ENCODE measurements at places on chromosomes 16 and 17. TPM values are rescaled to one million over a fixed set of nuclear protein-coding genes. Genes with fewer than 3 reads are reported as not detected.

Gene NHERF1
- 29.7 TPM for polyA plus RNA-seq

Gene CD300H
- not detected for polyA plus RNA-seq

Gene TRIM47
- 4.8 TPM for polyA plus RNA-seq

Gene TM4SF5
- polyA plus RNA-seq = not detected

Gene DOC2A
- polyA plus RNA-seq = 0.03 TPM

Gene TBC1D3G
- polyA plus RNA-seq = not detected

Gene PPP1R27
- not detected for polyA plus RNA-seq

Gene CES1
- polyA plus RNA-seq = 15.0 TPM

Gene DLX4
- not detected for polyA plus RNA-seq

Gene TPSD1
- polyA plus RNA-seq = not detected

DNA sequence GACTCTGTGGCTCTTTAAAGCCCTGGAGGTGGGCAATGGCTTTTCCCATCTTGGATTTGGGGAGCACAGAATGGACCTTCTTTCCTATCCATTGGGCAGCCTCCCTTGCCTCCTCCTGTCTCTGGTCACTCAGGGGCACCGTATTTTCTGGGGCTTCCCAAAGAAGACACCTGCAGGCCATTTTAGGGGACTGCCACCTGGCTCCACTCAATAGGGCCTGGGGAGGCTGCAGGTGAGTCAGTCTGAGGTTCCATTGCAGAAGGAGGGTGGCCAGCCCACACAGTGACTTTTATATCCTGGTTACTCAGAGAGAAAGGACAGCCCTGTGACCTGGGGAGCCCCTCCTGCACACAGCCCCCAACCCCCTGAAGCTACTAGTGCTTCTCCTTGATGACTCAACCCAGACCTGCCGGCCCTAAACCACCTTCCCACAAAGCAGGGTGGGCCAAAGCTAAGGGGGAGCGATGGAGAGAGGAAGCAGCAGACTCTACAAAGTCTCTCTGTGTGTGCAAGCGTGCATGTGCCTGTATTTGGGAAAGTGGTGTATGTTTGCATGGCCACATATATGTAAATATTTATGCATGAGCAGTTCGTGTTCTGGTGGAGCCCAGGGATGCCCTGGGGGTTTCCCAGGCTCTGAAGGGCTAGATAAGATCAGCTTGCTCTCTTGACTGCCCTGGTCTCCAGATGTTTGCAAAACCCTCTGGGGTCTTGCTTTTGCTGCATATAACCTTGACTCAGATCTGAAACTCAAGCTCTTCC is 5.0 kb downstream of the CX3CL1 start:
- DNase-seq = no peak

GRCh38 chr17:67657596-67657995 is 60.1 kb upstream of the NOL11 start:
- DNase-seq = no peak

- DNase-seq = no peak
Measured at GRCh38 chr17:31073411-31073810, 21.4 kb upstream of the NF1 start.

GRCh38 chr17:33562792-33563191 is 269.7 kb upstream of the ASIC2 start:
- DNase-seq = no peak

DNA sequence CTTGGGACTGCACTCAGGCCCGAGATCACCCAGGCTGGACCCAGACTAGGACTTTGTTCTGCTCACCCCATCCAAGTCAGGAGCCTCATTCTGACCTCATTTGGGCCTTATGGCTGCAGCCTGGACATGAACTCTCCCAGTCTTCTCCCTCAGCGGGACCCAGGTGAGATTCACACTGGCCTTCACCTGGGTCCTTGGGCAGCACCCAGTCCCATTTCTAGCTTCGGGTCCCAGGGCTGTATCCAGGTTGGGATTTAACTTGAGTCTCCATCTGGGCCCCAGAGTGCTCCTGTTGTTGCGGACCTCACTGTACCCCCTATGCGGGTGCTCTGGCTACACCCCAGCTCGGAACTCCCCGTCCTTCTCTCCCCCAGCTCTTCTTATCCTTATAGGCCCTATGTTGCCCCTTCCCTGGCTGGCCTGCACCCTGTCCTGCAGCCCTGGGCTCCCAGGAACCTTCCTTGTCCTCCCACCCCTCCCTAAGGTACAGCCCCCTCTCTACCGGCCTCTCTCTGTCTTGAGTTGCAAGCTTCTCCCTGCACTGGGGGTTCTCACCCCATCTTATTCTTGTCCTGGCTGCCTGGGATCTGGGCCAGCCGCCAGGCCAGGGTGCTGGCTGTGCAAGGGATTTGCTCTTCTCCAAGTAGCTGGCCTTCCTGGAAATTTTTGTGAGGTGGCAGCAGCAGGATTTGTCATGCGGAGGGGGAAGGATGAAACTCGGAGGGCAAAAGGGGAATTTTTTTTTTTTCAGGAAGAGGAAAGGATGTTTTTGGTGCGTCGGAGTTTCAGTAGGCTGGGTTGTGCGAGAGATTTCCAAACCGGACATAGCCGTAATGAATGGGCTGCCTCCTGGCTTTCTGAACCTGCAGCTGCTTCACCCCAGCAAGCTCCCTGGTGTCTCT is 904 bp downstream of the MAP2K3 start:
- DNase-seq = peak; percentile 57

GRCh38 chr17:11389583-11389982 is 148.6 kb downstream of the SHISA6 start:
- no peak for DNase-seq

GRCh38 chr17:27585153-27585681 is 45.8 kb upstream of the LGALS9 start:
- no peak for DNase-seq

- DNase-seq = no peak
Measured at GRCh38 chr17:17796787-17797061, 40.1 kb downstream of the SREBF1 start.

GRCh38 chr16:55047903-55048497 is 117.3 kb downstream of the IRX5 start:
- no peak for DNase-seq

- DNase-seq = no peak
Measured at GRCh38 chr17:8487130-8487645, 51.5 kb downstream of the NDEL1 start.

GRCh38 chr17:27651411-27652345 is 20.7 kb downstream of the LGALS9 start:
- DNase-seq = peak; percentile 43

GRCh38 chr16:89957216-89957785 is 8.7 kb downstream of the DEF8 start:
- no peak for DNase-seq

DNA sequence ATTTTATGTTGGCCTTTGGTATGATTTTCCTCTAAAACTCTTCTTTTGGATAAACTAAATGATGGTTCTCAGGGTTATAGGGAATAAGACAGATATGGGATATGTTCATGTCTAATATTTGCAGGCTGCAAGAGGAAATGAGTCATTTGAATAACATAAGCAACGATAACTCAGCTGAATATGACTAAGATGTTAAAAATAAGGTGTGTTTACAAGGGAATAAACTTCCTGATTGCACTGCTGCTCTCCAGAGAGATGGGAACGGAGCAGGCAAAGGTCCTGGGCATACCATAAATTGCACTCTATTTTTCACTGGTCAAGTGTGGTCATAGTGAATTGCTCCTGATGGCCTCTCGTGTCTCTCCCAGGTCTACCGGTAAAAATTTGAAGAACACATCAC is 666.2 kb downstream of the TOX3 start:
- DNase-seq = peak; percentile 96

DNA sequence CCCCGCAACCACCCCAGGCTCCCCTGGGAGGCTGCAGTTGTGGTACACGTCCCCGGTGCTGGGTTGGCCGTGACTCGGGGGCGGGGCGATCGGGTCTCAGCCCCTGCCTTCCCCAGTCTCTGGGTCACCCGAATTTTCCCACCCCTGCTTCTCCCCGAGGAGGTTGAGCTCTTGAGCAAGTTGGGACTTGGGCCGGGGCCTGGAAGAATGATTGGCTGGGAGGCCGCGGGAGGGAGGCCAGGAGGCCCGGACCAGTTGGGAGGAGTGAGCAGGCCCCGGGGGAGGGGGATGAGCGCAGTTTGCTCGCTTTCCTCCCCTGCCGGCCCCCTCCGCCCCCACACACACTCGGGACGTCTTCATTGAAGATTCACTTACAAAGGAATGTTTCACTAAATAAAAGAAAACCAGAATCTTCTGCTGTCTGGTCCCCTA is 4.5 kb upstream of the HEXIM1 start:
- DNase-seq = peak; percentile 72

DNA sequence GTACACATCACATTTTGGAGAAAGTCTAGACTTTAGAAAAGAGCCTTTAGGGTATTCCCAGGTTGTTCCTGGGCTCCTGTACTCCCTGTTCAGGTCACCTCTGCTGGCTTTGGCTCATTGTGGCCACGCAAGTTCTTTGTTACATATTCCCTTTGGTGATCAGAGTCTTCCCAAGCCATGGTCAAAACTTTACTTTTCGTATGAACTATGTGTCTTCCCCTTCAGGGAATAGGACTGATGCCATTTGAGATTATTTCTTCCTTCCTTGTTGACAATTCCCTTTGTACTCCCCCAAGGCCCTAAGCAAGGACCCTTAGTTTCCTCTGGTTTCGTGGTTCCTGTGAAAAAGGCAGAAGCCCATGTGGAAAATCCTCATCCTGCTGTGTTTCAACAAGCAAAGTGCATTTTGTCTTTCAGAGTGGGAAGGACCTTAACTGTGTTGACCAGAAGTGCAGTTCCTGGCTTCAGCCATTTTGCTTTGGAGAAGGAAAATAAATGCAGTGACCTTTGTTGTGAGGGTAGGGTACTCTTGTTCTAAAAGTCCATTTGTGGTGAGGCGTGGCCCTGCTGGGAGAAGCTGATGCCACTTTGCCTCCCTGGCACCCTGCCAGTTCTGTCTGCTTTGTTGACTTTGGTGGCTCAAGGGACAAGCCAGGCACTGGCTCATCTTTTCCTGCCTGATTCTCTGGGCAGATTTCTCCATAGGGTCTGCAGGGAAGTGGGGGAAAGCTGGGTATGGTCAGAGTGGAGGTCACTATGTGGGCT is 55.1 kb downstream of the ZNRF1 start:
- no peak for DNase-seq

DNA sequence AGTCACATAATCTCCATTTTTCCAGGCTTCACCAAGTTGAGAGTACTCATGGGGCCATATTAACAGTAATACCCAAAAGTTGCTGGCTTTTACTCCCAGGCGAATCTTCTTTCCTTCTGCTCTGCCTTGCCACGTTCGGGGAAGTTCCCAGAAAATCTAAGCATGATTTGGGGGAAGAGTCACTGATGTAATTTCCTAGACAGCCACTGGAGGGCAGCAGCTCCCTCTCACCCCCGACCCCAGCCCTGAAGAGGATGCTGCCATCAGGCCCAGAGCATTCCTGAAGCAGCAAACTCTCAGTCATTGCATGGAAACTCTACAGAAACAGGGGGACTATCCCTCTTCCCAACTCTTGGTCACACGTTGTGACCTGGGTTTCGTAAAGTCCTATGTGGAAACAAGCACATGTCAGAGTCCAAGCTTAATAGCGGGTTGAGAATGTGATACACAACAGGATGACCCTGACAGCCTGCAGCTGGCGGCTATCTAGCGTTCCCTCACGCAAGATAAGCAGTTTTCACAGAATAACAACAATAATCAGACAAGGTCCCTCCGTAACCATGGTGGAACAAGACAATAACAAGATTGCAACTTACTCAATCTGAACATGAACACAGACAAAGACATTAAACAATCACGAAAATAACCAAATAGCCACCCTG is 43.8 kb upstream of the DHX40 start:
- DNase-seq = peak; percentile 70

DNA sequence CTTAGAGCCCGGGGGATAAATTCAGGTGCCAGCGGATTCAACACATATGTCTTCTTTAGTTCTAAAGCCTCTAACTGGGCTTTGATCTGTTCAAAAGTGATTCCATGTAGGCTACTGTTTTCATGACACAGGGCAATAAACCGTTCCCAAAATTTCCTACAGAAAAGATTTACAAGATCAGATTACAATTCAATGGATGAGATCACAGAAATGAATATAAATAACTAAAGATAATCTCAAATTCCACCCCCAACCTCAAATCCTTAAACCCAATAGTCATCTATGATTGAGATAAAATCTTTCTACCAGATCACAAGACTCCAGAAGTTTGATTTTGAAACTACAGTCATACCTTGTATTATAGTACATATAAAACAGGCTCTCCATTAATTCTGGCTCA is 84.3 kb downstream of the CACNG1 start:
- peak; percentile 45 for DNase-seq

DNA sequence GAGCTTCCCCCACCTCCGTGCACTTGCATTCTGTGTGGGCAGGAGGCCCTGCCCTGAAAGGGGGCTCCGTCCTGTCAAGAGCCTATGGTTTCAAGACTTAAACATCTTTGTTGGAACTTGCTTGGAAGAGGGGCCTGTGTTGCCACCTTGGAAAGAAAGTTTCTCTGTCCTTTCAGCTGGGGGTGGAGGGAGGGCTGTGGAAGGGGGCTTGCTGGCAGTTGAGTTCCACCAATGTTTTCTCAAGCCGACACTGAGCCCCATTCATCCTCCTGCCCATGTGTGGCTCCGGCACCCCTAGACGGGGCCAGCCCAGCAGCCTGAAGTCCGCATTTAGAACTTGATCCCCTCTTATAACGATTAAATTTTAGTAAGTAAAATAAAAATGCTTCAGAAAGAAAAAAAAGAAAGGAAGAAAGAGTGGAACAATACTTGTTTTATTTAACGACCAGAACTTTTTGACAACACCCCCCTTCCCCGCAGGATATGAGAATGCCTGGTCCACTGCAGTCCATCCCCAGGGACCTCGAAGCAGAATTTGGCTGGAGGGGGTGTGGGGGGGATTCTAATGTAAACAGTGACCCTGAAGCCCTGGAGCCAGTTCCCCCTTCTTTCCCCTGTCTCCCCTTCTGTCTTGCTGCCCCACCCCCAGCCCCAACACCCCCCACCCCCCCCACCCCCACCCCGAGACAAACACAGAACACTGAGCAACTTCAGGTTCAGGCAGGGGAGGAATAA is 26.9 kb upstream of the CLEC18A start:
- no peak for DNase-seq

DNA sequence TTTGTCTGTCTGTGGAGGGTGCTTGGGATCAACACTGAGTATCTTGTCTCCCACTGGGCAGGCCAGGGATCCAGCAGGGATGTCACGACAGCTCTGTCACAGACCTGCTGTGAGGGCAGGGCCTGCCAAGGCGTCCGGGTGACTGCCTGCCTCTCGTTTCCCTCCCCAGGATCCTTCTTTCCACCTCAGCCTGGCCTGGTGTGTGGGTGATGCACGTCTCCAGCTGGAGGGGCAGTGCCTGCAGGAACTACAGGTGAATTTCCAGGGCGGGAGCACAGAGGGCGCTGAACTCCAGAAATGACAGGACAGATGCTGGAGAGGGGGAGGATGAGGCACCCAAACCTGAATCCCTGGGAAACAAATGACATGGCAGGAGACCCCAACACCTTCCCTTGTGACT is 6.8 kb upstream of the MMP15 start:
- no peak for DNase-seq

GRCh38 chr16:11418506-11418905 is 73.2 kb downstream of the RMI2 start:
- DNase-seq = no peak

DNA sequence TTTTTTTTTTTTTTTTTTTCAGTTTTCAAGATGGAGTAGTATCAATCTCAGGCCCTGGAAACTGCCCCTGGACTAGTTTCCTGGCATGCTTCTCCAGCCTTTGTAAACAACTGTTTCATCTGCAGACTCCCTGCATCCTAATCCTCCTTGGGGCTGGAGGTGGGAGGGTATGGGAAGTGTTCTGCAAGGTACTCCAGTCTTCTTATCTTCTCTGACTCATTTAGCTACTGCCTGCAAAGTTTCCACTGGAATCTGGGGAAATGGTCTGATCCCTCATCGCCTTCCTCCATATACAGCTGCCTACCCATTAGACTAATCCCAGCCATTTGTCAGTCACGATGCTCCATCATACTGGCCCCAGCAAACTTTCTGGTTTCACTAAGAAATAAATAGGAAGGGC is 21.5 kb downstream of the COPZ2 start:
- peak; percentile 84 for DNase-seq

GRCh38 chr16:51237207-51237606 is 86.1 kb upstream of the SALL1 start:
- DNase-seq = no peak

All from fibroblast of lung (primary cell).